AG09319 (cell line): ENCODE measurements at places on chromosomes 11 and 22.

GRCh38 chr11:2098691-2099515 lies 40.3 kb downstream of the IGF2 start:
- DNase-seq, result no peak

- DNase-seq, result no peak
Observed at GRCh38 chr11:130213979-130214281, 54.3 kb downstream of the ST14 start.

GRCh38 chr11:73931039-73931645 lies 19.7 kb upstream of the DNAJB13 start:
- peak; percentile 29 for DNase-seq

DNA sequence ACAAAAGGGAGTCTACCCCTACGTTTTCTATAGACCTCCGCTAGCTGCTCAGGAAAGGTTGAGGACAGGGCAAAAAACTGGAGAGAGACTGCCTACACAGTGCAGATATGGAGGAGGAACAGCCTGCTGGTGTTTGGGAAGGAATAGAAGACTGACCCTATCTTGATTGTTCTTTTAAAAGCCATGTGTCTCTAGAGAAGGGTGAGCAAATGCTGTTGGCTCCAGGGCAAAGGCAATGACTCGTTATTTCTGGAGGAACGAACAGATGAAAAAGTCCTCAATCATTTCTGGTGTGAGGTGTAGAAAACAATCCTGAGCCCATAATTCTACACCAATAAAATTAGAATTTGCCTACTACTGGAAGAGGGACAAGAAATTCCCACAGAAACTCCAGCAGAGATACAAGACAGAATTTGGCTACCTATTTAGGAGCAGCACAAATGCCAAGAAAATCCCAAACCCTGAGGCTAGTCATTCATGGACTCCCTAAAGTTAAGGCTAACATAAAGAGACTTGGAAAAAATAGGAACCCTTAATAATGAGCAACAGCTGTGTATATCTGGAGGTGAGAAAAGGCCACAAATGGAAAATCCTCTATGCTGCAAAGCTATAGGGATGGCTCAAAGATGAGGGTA lies 1206.3 kb upstream of the CNTN5 start:
- no peak for DNase-seq

DNA sequence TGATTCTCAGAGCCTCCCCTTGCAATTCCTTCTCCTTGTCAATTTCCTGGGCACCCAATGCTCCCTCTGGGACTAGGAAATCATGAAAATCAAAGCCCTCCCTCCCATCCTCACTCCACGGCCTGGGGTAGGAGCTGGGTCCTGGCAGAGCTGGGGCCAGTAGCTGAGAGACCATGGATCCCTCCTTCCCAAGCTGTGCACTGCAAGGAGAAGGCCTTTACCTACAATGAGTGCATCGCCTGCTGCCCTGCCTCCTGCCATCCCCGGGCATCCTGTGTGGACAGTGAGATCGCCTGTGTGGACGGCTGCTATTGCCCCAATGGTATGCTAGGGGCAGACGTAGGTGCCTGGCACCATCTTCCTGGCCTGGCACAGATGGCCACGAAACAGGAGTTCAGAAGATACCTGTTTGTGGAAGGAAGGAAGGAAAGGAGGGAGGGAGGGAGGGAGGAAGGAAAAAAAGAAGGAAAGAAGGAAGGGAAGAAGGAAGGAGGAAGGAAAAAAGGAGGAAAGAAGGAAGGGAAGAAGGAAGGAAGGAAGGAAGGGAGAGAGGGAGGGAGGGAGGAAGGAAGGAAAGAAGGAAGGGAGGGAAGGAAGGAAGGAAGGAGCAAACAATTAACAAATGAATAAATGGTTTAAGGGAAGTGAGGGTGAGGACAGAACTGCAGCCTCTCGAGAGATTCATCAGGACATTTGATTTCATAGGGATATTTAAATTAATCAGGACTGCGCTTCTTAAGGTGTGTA lies 12.5 kb downstream of the OTOG start:
- DNase-seq, result no peak

DNA sequence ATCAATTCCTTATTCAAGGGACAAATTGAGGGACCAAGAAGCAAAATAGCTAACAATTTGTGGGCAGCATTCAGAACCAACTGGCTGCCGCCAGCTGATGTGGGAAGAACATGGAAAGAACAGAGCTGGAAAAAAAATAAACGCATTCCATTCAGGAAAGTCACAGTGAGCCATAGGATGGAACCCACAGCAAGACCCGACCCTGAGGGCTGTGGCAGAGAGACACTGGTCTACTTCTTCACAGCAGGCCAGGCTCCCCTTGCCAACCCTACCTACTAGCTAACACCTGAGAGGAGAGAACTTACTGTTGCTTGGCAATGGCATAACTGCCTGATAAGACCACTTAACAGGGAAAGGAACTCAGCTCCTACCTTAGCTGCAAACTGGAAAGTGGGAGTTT lies 123.5 kb upstream of the APOA1 start:
- no peak for DNase-seq

DNA sequence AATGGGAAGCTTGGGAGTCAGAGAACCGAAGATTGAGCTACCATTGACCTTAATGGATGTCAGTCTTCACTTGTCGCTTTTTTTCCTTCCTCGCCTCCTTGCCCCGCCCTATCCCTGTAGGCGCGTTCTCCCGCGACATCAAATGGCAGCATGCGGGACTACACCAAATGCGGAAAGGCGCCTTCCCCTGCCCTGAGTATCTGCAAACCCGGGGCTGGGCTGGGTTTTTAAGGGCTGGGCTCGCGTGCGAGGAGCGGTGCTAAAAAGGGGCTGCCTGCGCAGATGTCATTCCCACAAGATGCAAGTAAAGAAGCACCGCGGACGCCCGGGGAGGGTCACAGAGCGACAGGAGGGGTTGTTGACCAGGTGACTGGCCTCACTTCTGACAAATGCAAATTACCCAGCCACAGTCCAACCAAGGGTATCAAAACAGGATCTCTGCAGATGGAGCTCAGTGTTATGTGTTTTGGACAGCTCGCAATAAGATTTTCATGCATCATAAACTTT lies 4.7 kb upstream of the FAM111B start:
- DNase-seq, result no peak

- DNase-seq, result no peak
Observed at GRCh38 chr22:49357661-49358440, 469.8 kb downstream of the BRD1 start.

GRCh38 chr11:58580311-58580710 lies 1.4 kb downstream of the ZFP91 start:
- DNase-seq, result no peak

DNA sequence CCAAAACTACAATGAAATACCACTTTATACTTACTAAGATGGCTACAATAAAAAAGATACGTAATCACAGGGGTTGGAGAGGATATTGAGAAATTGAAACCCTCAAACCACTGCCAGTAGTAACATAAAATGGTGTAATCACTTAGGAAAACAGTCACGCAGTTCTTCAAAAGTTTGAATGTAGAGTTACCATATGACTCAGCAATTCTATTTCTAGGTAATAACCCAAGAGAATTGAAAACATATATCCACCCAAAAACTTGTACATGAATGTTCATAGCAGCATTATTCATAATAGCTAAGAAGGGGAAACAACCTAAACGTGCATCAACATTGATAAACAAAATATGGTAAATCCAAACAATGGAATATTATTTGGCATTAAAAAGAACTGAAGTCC lies 24.4 kb upstream of the PSMA1 start:
- DNase-seq, result no peak

DNA sequence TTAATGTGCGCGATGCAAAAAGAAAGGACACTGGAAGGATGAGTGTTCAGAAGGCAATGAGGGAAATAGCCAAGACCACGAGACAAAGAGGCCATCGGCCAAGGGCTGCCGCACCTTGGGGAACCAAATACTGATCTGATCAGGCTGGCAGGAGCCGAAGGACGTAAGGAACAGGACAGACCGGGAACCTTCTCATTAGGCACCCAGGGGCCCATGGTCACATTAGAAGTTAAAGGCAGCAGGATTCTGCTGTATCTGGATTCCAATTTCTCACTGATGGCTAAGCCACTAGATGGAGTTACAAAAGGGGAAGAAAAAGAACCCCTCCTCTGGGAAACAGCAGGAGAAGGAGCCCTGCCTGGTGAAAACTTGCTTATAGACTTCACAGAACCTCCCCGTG lies 28.8 kb upstream of the CPT1A start:
- no peak for DNase-seq

- no peak for DNase-seq
Observed at GRCh38 chr22:22418957-22419356, 89.6 kb downstream of the ZNF280B start.

GRCh38 chr11:105911454-105911853 lies 110.6 kb downstream of the MSANTD4 start:
- no peak for DNase-seq

DNA sequence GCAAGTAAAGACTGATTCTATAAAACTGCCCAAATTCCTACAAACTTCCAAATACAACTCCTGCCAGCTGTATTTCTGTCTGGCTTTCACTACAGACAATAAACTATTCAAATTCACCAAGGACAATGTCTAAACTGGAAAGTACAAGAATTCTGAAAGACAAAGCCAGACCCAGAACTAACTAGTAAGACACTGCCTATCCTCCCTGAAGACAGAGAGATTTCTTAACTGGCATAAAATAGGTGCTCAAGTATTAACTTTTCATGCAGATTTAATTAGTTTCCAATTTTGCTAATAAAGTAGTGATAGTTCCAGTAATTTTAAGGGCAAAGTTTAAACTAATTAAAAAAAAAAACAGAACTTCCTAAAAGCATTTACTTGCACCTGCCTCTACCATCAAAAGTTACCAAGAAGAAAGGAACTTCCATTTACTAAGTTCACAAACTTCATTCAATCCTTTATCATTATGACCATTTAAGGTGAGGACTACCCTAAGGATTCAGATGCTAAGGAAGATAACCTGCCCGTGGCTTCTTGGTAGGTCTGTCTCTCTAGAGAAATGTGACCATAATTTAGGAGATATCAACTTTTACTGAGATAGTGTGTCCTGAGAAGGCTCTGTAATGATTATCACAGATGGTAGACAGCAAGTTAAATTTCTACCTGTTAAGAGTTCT lies 45.2 kb downstream of the CELF1 start:
- DNase-seq, result no peak

- no peak for DNase-seq
Observed at GRCh38 chr11:1392111-1392510, 2.4 kb downstream of the BRSK2 start.

- DNase-seq, result no peak
Observed at GRCh38 chr11:128271401-128271800, 316.0 kb downstream of the ETS1 start.

DNA sequence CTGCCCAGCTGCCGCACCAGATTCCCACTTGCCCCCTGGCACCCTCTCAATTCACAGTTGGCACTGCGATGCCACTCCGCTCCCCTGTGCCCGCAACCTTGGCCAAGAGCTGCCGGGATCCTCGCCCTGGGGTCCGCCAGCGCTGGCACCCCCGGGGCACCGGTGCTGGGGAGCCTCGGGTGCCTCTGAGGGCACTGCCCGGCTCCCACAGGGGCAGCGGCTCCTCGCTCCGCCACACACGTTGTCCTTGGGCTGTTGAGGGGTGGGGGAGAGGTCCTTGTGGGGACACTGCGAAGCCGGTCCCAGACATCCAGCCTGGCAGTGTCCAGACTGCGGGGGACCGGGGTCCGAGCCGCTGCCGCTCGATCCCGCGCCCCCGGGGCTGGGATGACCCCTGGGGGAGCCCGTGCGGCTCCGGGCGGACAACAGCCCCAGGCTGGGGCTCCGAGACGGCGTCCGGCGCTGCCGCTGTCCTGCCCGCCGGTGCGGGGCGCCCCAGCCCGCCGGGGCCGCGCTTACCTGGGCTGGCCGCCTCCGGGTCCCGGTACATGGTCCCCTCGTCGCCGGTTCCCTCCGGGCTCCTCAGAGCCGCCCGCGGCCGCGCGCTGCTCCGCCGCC lies 496 bp downstream of the SYT7 start:
- no peak for DNase-seq

DNA sequence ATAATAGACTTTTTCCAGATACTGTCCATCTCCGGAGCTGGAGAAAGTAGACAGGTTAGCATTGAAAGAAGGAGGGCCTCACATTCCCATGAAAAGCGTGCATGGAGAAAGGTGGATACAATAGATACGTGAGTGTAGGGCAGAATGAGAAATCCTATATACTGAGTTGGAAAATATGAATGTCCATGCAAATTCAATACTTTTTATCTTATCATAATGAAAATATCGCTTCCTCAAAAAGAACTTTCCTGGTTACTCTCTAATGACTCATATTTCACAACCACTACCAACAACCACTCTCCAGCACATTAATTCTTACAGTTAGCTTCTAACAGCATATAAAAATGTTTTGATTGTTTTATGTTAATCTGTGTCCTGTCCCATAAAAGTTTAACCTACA lies 22.0 kb upstream of the MS4A6A start:
- DNase-seq, result no peak

DNA sequence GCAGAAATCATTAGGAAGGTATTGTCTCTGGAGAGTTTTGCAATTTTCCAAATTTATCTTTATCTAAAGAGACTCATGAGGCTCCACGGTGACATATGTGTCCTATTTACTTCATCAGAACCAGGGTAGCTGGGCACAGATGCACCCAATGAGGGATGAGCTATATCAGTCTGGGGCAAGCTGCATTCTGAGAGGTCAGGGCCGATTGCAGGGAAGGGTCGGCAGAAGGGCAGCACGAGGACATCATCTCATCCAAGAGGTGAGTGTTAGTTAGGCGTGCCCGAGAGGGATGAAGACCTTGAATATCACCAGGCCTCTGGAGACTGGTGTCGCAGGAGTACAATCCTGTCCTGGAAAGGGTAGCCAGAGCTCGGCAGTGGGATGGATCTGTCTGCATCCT lies 41.0 kb upstream of the SPON1 start:
- DNase-seq, result no peak

GRCh38 chr22:25765016-25765367 lies 23.0 kb downstream of the MYO18B start:
- no peak for DNase-seq

GRCh38 chr11:109424901-109425300 lies 2.9 kb downstream of the C11orf87 start:
- no peak for DNase-seq

- no peak for DNase-seq
Observed at GRCh38 chr11:129637983-129638776, 177.5 kb upstream of the TMEM45B start.

DNA sequence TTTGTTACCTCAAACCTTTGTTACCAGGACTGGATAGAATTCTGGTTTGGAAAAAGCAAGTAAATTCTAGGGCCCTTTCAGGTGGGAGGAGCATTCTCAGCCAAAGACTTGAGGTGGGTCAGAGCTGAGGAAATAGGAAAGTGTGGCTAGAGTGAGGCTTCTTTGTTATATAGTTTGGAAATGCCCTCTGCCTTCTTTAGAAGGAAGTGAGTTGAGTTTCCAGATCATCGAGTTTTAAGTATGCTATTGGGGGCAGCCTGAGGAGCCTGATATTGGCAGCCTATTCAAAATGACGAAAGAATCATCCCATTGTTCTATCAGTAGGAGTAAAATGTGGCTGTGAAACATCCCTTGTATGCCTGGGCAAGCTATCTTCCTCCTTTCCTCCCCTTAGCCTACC lies 134.1 kb downstream of the ARHGAP42 start:
- no peak for DNase-seq
